T-helper 17 cell (primary cell): ENCODE measurements at places on chromosomes 1 and 21. TPM values are rescaled to one million over a fixed set of nuclear protein-coding genes. Genes with fewer than 3 reads are reported as not detected.

- H3K27me3 ChIP-seq, result no peaks in the 10 kb centered on the region
- H3K36me3 ChIP-seq, result peaks cover 27% of the 10 kb centered on the region
- H3K4me3 ChIP-seq, result no peak overlapping the region
- peak; percentile 10 for DNase-seq
- H3K4me1 ChIP-seq, result peaks cover 66% of the 10 kb centered on the region
These were observed 4.2 kb downstream of the RNPC3 start for GRCh38 chr1:103529746-103530145.

GRCh38 chr1:94883691-94884090 is 43.2 kb downstream of the CNN3 start:
- H3K36me3 ChIP-seq, result peaks cover 2% of the 10 kb centered on the region
- H3K27ac ChIP-seq, result peak overlapping the region; percentile 67
- H3K4me1 ChIP-seq, result peaks cover 13% of the 10 kb centered on the region
- no peak for DNase-seq
- peak overlapping the region; percentile 43 for H3K4me3 ChIP-seq
- peaks cover 5% of the 10 kb centered on the region for H3K27me3 ChIP-seq

DNA sequence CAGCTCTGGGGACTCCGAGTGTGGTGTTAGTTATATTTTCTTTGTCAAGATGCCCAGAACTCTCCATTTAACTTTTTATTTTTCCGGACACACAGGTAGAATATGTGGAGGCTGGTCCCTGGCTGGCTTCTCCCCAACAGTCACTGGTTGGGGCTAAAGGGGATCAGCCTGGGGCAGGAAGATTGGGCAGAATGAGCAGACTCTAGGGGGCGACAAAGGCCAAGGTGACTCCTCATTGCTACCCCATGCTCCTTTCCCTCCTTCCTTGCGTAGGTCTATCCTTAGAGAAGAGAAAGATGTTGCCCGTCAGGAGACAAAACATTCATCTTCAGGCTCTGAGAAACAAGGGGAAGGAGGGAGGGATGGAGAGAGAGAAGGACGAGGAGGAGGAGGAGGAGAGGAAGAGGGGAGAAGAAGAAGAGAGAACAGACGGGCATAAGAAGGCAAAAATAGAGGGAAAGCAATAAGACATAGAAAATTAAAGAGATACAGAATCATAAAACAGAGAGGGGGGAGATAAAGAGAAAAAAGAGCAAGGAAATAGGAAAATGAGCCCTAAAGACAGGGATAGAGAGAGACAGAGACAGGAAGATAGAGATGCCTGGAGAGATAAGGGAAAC is 89.9 kb downstream of the FOXD2 start:
- peaks cover 58% of the 10 kb centered on the region for H3K27me3 ChIP-seq
- DNase-seq, result no peak
- peaks cover 5% of the 10 kb centered on the region for H3K36me3 ChIP-seq

- H3K36me3 ChIP-seq, result peaks cover 2% of the 10 kb centered on the region
- peaks cover 13% of the 10 kb centered on the region for H3K4me1 ChIP-seq
- no peaks in the 10 kb centered on the region for H3K27me3 ChIP-seq
- peak overlapping the region; percentile 87 for H3K4me3 ChIP-seq
These were observed 1.5 kb downstream of the RALGPS2 start for GRCh38 chr1:178726545-178726944.

EPHX1 gene
- total RNA-seq, result 0.94 TPM

ERRFI1 gene
- total RNA-seq, result 1.8 TPM

HFM1 gene
- not detected for total RNA-seq
